ENCODE measurements at places on chromosomes 2 and 18. TPM values are rescaled to one million over a fixed set of nuclear protein-coding genes. Genes with fewer than 3 reads are reported as not detected.

GRCh38 chr2:9739531-9739964 is 103.7 kb upstream of the TAF1B start:
- DNase-seq: peak; percentile 91

DNA sequence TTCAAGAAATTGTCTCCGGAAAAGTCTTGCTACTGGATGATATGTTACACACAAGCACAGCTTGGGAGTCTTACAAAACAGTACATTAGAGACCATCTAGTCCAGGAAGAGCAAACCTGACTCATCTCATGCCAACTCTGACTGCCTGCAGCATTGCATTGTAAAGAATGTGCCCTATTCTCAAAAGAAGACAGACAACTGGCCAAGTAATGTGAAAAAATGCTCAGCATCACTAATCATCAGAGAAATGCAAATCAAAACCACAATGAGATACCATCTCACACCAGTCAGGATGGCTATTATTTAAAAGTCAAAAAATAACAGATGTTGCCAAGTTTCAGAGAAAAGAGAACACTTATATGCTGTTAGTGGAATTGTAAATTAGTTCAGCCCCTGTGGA is 42.7 kb upstream of the GORASP2 start:
- no peak for DNase-seq

DNA sequence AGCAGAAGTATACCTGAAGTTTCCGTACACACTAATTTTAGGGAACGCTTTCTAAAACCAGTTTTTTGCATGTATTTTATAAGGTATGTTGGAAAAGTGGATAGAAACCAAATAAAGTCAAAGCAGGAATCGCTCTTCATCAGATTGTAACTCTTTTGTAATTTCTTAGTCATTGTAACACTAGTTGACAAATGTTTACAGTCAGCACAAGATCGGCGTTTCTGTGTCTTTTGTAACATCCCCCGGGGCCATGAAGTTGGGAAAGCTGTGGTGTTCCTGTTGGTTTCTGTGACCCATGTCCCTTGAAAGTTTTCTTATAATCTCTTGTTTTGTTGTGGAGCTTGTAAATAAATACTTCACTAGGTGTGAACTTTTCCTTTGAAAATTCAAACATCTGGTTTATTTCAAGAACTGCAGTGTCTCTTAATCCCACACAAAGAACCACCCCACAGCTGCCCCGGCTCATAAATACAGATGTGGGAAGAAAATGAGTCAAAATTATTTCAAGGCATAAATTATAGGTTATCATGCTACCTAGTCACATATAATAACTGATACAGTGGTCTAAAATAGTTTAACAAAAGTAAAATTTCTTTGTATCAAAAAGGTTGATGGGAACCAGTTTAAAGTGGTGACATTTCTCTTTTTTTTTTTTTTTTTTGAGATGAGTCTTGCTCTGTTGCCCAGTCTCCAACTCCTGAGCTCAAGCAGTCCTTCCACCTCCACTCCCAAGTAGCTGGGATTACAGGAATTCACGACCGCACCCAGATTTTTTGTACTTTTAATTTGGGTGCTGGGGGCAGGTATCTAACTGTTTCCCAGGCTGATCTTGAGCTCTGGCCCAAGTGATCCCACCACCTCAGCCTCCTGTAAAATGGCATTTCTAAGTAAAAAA is 751 bp upstream of the NMI start:
- DNase-seq: no peak

GRCh38 chr2:80496775-80497174 is 192.2 kb upstream of the LRRTM1 start:
- DNase-seq: no peak

DNA sequence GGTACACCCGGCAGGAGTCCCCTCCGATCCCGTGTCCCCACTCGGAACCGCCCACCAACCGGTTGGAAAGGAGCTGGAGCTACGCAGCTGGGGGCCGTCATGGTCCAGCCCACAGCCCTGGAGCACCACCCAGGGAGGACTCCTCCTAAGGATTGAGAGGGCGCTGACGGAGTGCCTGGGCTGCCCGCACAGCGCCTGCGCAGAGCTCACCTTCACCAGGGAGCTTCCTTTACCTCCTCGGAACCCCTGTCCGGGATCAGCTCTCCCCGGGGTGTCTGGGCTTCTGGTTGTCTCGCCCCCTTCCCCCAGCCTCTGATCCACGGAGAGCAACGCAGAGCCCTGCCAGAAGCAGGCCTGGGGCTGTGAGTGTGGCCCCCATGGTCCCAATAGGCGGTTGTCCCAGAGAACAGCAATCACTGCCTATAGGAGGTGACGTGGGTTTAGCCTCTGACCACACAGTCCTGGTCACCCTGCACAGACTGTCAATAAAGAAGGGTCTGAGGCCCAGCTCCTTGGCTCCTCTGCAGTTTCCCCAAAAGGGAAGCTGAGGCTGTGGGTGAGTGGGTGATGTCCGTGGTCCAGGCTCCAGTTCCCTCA is 14.6 kb downstream of the ALPG start:
- no peak for DNase-seq

DNA sequence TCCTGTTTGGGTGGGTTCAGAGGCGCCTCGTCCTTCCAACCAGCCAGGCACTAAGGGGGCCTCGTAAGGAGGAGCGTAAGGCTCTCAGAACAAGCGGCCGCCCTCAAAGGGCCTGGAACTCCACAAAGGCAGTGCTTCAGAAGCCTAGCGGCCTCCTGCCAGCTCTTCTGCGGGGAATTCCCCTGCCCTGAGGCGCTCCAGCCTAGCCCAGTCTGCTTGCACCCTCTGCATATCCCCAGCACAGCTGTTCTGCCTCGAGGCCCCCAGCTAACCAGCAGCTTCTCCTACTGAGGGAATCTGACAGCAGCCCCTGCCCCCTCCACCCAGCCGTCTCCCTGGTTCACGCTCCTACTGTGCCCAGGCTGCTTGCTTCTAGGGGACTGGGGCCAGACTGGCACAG is 265.9 kb downstream of the TFCP2L1 start:
- DNase-seq: no peak

DNA sequence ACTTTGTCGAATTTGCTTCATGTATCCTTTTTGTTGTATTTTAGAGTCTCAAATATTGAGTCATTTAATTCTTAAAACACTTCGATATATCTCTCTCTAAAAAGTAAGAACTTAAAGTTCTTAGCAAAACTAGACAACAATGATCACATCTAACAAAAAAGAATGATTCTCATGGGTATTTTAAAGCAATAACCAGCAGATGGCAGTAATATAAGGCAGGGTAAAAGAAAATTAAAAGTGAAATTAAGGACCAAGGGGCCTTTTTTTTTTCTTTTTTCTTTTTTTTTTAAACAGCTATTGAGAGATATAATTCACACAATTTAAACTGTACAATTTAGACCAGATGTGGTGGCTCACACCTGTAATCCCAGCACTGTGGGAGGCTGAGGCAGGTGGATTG is 9.9 kb upstream of the AOX1 start:
- no peak for DNase-seq

- no peak for DNase-seq
Measured at GRCh38 chr2:172261292-172261691, 158.6 kb upstream of the DLX2 start.

CTAGE1 gene
- not detected for polyA plus RNA-seq

ALK gene
- 0.01 TPM for polyA plus RNA-seq

MERTK gene
- 3.0 TPM for polyA plus RNA-seq

C18orf63 gene
- not detected for polyA plus RNA-seq

COPS9 gene
- 291 TPM for polyA plus RNA-seq

DNA sequence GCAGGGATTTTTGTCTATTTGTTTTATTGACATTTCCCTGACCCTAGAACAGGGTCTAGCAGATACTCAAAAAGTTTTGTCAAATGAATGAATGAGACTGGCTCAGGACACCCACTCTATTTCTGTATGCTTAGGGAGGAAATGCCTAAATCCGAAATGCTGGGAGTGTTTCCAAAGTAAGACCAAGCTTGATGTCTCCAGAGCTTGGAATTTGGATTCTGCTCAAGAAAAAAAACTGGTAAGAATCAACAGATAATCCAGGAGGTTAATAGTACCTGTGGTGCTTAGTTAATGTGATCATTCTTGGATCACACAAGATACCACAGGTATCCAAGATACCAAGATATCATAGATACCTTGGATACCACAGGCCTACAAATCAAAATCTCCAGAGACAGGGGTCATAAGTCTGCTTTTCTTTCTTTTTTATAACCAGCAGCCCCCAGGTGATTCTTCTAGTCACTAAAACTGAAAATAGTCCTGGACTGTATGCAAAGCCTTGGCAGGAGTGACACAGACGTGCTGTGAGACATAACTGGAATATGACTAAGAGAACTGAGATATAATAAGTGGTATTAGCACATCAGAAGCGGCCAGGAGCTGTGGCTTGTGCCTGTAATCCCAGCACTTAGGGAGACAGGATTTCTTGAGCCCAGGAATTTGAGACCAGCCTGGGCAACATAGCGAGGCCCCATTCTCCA is 39.9 kb upstream of the SP3 start:
- DNase-seq: peak; percentile 45

GRCh38 chr18:79581406-79581805 is 98.2 kb upstream of the CTDP1 start:
- no peak for DNase-seq

GRCh38 chr2:200781616-200782015 is 30.1 kb upstream of the BZW1 start:
- no peak for DNase-seq

EGR4 gene
- polyA plus RNA-seq: not detected

DNA sequence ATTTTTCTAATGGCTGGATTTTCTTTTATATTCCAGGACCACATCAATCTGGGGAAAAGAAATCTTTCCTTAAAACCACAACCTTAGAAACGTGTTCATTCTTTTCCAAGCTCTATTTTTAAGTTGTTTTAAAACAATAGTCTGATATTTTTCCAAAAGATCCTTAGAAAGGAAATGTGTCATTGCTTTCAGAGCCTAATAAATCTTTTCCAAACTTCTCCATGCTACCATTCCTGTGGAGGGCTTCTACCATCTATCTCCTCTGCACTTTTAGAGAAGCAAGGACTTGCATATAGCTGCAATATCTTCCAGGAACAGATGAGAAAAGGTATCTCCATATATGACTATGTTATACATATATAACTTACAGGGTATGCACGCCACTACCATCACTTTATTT is 21.2 kb downstream of the WDFY1 start:
- DNase-seq: no peak

DNA sequence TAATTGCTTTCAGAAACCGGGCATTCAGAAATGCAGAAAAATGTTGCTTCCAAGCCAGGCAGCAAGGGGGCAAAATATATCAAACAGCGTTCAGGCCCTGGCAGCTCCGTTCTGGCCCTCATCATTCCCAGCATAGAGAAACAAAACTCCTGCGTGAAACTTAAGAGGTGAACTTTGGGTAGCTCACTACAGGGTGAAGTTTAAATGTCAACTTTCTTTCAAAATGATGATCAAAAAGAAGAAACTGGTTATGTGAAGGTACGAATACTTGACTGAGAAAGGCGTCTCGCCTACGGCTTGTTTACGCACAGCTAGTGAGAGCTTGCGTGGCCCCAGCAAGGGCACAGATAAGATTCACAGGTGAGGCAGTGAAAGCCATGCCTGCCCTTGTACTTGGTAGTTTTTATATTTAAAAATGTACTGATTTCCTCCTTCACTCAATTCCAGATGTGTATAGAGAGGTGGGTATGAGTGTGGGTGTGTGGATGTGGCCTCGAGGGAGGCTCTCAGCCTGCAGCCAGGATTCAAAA is 127.5 kb downstream of the NFATC1 start:
- DNase-seq: no peak

GRCh38 chr2:20880221-20880771 is 57.4 kb upstream of the LDAH start:
- DNase-seq: no peak

GRCh38 chr18:8367217-8367988 is 241.8 kb upstream of the RAB12 start:
- peak; percentile 11 for DNase-seq

- peak; percentile 85 for DNase-seq
Measured at GRCh38 chr2:15591692-15592463, at the start of gene DDX1. Gene DDX1 (plus strand): TSS chr2:15591868. CDS start chr2:15591934, 66 bp downstream.

DNA sequence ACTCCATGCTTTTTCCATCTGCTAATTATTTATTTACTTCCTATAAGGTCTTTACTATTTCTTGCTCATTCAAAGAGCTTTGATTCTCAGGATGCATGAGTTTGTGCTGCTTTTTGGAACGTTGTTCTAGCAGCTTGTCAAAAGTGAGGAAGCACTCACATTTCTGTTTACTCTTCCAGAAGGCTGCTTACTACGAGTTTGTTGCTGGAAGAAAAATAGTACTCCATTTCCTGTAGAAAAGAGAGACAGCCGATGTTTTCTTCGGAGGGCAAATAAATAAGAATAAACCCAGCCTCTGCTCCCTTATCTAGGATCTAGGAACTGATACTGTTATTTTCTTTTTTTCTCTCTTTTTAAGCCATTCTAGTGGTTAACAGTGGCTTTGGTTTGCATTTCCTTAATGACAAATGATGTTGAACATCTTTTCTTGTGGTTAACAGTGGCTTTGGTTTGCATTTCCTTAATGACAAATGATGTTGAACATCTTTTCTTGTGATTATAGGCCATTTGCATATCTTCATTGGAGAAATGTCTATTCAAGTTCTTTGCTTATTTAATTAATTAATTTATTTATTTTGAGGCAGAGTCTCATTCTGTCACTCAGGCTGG is 20.5 kb downstream of the CYP27A1 start:
- no peak for DNase-seq

CSRNP3 gene
- 0.88 TPM for polyA plus RNA-seq

DNA sequence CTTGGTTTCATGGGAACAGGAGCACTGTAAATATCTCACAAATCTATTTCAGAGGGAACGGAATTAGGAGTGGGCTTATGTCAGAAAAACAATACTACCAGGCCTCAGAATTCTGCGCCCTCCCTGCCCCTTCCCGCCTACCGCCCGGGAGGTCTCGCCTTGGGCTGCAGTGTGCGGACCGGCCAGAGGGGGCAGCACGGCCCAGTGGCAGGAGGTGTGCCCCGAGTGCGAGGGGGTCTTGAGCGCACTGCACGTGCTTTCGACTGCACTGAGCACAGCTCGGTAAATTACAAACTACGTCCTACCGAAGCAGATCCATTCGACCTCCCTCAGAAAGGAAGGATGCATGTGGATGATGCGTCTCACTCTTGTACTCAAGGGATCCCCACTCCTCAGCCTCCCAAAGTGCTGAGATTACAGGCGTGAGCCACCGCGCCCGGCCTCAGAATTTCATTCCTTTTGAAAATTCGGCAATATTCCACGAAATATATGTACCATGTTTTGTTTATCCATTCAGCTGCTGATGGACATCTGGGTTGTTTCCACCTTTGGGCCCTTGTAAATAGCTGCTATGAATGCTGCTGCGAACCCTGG is 297.0 kb downstream of the BCL2 start:
- no peak for DNase-seq
